HAP-1 (cell line): ENCODE measurements at places on chromosomes 7 and 10.

GRCh38 chr10:60358282-60358681 is 31.4 kb downstream of the ANK3 start:
- no peak for DNase-seq

GRCh38 chr7:155810770-155811559 is 1.3 kb downstream of the SHH start:
- DNase-seq, result no peak

- DNase-seq, result no peak
These were observed 103.9 kb downstream of the ZMYND11 start for GRCh38 chr10:239109-239508.

DNA sequence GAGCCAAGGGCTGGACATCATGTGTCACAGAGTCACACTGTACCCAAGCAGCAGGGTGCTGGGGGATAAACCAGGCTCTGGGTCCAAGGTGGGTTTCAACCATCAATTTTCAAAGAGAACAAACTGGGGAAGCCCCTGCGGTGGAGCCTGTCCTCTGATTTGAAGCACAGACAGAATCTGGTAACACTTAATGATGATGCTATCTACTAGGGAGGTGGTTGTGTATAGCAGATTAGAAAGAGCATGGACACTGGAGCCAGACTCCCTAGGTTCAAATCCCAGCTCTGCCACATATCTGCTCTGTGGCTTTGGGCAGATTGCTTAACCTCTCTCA is 204.9 kb upstream of the ZMIZ1 start:
- no peak for DNase-seq

GRCh38 chr7:115019882-115020605 is 98.2 kb downstream of the MDFIC start:
- no peak for DNase-seq

GRCh38 chr7:24283897-24284698 is at the start of gene NPY:
NPY (plus strand) TSS chr7:24284190; CDS start chr7:24285241, 1,051 bp downstream.
- DNase-seq, result no peak

DNA sequence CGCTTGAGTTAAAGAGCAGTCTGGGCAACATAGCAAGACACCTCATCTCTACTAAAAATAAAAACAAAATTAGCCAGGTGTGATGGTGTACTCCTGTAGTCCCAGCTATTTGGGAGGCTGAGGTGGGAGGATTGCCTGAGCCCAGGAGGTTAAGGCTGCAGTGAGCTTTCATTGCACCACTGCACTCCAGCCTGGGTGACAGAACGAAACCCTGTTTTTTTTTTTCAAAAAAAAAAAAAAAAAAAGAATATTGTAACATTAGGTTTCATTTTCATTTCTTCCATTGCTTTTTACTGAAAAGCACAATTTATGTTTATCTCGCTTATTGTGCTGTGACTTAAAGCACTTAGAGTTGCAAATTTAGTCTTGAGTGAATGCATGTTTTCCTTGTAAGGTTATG is 80.0 kb downstream of the MLLT10 start:
- DNase-seq, result no peak

DNA sequence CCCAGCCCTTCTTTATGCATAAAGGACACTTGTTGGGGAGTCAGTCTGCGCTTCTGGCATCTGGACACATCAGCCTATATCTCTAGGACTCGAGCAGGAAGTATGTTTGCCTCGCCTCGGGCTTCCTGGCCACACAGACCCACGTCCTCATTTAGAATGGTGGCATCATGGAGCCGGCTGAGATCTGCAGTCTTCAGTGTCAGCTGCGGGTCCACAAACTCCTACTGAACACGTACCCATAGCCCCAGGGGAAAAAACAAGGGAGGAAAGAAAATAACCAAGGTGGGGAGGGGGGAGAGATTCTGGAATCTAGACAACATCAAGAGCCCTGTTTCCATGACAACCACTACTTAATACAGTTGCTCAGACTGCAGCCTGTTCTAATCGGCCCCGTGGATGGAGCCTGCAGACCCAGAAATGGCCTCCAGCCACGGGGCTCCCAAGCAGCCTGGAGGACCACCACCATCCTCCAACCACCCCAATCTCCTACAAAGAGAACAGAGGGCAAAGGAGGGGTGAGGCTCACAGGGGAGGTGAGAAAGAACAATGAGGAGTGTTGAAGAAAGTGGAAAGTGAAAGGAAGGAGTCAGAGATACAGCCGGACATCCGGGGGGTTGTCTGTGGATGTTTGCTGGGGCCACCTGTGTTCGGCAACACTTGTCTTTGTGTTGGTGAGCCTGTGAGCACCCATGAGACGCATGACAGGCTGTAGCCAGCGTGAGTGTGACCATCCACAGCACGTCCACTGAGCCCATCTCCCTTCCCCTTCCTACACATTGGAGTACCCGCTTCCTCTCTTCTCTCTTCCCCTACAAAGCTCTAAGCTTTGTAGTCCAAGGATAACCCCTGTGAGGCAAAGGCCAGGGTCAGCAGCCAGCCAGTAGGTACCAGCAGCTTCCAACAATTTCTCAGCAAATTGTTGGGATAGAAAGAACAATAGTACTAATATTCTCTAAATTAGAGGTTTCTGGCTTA is 141.0 kb downstream of the PLXNA4 start:
- no peak for DNase-seq

DNA sequence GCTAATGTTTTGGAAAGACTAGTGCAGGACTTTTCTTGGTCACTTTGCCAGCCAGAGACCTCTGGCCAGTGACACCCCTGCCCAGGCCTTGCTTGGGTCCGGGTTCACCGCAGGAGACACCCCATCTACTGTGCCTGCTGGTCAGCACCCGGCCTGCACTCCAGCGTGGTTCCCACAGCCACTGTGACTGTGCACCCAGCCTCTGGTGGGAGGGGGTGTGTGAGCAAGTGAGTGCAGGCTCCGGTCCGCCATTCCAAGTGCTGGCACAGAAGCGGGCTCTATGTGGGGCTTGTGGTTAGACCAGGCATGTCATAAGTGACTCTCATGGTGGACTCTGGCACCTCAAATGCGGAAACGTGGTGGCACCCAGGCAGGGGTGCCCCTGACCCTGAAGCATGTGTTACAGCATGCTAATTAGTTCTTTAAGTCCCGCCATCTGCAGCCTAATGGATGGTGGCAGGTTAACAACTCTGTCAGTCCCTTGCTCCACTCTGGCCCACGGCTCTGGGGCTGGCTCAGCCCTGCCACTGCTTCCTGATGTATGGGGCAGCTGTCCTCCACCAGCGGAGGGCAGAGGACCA is 311.9 kb upstream of the HGF start:
- DNase-seq, result no peak

GRCh38 chr10:77079592-77080300 is 557.9 kb downstream of the KCNMA1 start:
- no peak for DNase-seq

GRCh38 chr10:83801983-83802382 is 337.3 kb upstream of the GHITM start:
- no peak for DNase-seq

- no peak for DNase-seq
These were observed 350.9 kb upstream of the LRGUK start for GRCh38 chr7:133776266-133776665.

DNA sequence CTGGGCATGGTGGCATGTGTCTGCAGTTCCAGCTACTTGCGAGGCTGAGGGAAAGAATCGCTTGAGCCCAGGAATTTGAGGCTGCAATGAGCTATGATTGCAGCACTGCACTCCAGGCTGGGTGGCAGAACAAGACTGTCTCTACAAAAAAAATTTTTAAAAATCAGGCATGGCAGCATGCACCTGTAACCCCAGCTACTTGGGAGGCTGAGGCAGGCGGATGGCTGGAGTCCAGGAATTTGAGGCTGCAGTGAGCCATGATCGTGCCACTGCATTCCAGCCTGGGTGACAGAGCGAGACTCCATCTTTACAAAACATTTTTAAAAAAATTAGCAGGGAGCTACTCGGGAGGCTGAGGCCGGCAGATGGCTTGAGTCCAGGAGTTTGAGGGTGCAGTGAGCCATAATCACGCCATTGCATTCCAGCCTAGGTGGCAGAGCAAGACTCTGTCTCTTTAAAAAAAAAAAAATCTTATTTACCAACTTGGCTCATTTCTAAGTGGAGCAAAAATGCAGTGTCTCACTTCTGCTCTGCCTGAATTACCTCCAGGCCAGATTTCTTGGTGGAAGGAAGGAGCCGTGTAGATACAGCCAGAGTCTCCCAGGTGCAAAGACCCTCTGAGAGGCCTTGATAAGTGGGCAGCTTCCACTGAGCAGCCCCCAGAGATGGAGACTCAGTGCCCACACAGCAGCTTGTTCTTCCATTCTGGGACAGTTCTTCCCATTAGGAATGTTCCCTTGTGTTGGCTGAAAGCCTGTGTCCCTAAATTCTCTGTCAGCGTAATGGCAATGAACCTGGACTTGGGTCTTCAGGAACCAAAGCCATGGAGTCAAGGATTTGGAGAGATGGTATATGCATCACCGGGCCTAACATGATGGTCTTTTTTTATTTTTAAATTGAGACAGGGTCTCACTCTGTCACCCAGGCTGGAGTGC is 30.0 kb downstream of the GTF2IRD1 start:
- DNase-seq, result no peak

GRCh38 chr7:84187813-84188510 is 6.6 kb downstream of the SEMA3A start:
- no peak for DNase-seq

DNA sequence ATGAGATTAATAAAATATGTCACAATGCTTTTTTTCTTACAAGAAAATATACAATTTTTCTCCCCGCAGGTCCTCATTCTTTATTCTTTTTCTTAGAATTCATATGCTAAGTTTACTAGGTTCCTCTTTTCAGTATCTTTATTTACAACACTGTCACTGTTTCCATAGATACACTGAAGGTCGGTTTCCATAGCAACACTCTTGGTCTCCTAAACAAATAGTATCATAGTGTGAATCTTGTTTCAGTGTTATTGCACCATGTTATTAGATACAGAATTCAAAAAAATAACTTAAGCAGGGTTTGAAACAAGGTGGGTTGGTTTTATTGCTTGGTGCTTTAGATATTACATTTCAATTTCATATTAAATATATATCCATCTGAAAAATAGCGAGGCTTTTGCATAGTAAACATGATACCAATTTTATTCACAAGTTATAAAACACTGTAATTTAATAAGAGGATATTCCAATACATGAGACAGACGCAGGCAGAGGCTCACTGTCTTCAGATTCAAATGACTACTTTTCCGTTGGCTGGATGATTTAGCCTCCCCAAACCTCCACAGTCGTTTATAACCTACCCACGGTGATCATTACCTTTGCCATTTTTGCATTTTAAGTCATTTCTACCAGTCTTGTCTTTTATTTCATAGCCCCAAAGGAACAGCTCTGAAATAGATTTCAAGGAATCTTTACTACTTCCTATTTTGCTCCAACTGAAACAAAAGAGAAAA is 88.9 kb upstream of the KLF6 start:
- peak; percentile 36 for DNase-seq

GRCh38 chr7:48638041-48638440 is 286.3 kb upstream of the CDC14C start:
- peak; percentile 6 for DNase-seq

DNA sequence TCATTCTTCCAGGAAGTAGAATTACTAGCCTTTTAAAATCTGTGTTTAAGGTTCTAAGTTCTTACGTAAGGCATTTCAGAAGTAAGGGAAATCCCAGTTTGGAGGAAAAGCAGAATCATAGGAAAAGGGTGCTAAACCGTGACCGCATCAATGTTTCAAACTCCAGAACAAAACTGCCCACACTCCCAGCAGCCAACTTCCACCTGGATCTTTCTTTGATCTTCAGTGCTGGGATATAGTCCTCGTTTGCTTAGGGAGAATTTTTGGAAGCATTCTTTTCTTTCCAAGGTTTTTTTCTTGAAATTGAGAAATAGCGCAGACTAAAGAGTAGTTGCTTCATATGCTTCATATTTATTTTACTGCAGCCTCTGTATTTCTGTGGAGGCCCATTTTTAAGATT is 8.9 kb downstream of the PROSER2 start:
- no peak for DNase-seq

DNA sequence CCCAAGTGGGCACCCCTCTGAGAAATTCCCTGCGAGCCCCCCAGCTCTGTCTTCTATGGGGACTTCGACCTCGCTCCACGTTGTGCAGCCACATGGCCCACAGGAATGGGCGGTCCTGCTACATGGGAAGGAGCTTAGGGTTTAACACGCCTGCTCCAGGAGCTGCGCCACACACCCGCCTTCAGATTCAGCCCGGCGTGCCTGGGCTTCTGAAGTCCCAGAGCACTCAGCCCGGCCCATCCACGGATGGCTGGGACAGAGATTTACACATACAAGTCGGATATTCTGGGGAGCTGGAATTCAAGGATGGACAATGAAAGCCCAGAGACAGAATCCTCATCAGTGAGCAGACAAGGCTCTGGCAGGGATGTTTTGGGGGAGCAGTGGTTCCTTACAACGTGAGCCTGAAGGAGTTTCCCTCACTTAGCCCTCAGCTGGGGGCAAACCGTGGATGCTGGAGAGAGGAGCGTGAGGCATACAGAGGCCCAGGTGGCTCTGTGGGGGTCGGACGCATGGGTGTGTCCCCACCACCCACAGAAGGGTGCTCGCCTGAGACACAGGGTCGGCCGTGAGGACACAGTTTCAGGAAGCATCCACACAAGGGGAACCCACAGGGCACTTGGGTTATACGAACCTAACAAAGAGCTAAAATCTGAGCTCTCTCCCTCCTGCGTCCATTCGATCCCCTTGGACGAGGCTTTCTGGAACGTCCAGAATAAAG is 372.9 kb downstream of the DNAJB6 start:
- no peak for DNase-seq

GRCh38 chr7:139725077-139725476 is 52.7 kb downstream of the HIPK2 start:
- no peak for DNase-seq

DNA sequence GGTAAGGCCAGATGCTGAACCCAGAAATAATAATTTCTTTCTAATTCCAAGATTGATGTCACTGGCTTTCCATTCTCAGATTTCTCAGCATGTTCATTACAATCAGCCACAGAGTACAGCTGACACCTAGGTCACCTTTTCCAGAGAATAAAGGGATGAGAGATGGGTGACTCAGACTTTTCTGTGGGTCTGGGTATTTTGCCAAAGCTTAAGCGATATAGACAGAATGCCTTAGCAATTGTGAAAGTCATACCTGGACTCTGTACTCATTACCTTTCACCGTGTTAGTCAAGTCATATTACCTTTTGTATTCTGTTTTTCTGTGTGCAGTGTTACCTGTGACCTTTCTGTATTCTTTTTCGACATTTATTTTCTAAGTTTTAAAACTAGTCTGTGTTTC is 10.6 kb upstream of the PRTFDC1 start:
- no peak for DNase-seq

GRCh38 chr10:116857156-116857555 is 7.9 kb downstream of the ENO4 start:
- DNase-seq, result no peak

GRCh38 chr7:68015978-68016532 is 1019.4 kb downstream of the TYW1 start:
- DNase-seq, result no peak
